T-helper 22 cell (primary cell): ENCODE measurements at places on chromosomes 7 and 10.

- no peak for DNase-seq
Observed at GRCh38 chr10:94002156-94002555, 8.4 kb downstream of the PLCE1 start.

DNA sequence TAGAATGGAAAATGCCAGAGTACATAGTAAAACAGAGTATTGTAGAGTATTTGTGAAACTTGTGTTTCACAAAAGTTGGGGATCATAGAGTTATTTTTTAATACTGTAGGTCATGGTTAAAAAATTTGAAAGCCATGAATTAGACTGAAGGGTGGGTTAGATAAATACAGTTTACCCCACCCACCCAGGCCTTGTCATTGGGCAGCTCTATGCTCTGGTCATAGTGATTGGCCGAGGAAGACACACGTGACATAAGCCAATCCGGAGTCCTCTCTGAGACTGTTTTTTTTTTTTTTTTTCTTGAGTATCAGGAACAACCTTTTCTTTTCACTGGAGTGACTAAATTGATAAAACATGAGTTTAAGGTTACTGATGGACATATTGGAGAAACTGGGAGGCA lies 33.3 kb upstream of the ORC5 start:
- DNase-seq = no peak

GRCh38 chr10:93028883-93029282 lies 31.7 kb upstream of the CYP26C1 start:
- no peak for DNase-seq

GRCh38 chr7:69609541-69610373 lies 11.5 kb downstream of the AUTS2 start:
- no peak for DNase-seq

- no peak for DNase-seq
Observed at GRCh38 chr7:132446260-132446659, 130.0 kb downstream of the PLXNA4 start.

- DNase-seq = no peak
Observed at GRCh38 chr10:987620-987869, 689 bp upstream of the GTPBP4 start.

GRCh38 chr7:156854654-156855053 lies 38.3 kb downstream of the LMBR1 start:
- DNase-seq = no peak

DNA sequence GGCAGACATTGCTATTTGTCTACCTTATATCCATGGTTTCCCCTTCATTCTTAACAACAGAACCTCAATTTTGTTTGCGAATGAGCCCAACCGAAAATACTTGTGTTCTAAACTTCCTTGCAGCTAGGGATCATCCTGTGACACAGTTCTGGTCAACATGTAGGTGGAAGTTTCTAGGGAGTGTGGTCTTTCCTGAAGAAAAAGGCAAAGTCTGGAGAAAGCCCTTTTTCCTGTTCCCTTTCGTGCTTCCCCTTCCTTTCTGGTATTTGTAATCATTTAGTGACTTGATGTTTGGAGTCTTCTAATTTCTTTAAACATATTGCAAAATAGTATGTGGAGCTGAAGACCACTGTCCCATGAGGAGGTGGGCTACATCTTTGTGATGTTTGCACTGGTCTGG lies 2.9 kb upstream of the IFRD1 start:
- DNase-seq = no peak

DNA sequence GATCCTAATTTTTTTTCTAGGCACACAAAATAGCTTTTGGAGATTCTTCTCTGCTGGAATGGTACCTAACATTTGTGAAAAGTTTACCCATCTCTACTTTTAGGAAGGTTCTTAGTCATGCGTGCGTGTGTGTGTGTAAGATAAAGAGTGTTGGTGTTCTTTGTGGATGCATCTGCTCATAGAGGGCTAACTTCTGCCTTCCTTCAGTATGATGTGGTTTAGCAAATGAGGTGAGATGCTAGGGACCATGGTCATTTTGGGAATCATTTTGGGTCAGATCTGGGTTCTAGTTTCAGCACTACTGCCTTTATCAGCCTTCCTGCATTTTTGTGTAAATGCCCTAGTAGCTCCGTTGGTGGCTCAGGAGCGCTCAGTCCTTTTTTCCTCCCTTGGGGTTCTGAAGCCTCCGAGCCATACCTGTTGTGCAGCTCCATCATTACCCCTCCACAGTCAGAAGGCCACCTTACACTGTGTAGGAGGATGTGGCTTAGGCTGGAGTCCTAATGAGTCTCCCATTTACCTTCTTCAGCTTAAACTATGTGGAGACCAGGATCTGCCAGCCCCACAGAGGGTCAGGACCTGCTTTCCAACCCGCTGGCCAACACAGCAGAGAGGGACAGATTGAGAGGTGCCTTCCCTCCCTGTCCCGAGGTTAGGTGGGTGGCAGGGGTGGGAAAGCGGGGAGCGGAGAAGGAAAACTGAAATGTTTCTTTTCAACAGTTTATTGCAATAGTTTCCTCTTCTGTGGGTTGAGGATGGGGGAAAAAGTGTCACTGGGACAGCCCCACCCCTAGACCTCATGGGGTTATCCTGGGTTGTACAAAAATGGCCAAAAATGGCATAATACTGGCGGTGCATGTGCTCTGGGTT lies 31.2 kb downstream of the TSPAN14 start:
- no peak for DNase-seq

DNA sequence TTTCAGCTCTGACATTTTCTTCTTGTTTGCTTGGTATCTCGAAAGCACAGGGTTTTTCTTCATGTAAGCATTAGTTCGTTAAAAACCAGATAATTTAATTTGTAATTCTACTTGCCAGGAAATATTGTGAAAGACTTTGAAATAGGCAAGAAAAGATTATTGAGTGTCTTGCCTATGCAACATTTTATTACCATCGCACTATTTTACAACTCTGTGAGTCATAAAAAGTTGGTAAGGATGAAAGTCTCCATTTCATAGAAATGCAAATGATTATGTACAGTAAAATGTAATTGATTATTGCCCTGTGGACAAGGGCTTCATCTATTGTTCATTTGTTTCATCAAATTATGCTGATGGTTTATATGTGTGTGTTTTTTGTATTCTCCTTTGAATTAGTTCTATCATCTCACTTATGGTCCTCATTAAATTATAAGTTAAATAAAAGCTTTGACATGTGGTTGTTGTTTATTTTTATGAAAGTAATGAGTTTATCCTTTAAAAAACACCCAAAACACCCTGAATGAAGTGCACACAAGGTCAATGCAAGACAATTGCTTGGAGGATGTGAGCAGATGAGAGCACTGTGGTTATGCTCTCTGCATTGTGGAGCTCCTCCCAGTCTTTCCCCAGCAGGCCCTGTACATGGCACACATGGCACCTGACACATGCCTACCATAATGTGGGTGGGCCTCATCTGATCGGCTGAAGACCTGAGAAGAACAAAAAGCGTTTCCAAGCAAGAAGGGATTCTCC lies 230.8 kb downstream of the CXCL12 start:
- DNase-seq = no peak

- DNase-seq = no peak
Observed at GRCh38 chr10:91495402-91495801, 85.3 kb downstream of the HECTD2 start.

GRCh38 chr7:131011976-131012375 lies 278.0 kb upstream of the KLF14 start:
- no peak for DNase-seq

- no peak for DNase-seq
Observed at GRCh38 chr10:122264436-122264835, 6.7 kb upstream of the BTBD16 start.

DNA sequence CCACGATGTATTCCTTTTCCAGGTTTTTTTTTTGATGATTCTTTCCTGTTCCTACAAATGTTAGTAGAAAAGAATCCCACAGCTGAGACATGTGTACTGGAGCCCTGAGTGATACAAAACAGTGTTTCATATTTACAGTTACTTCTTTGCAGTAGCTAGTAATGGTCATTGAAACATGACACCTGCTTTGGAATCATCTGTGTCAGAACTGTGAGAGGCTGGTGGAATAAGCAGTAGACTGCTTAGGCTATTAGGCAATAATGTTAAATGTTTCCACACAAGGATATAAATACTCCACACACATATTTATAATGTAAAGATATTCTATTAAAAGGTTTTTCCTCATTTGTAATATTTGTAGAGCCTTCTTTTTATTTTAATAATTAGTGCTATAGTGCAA lies 394.0 kb downstream of the THSD7A start:
- DNase-seq = no peak

GRCh38 chr7:2641406-2642393 lies 9.9 kb downstream of the TTYH3 start:
- DNase-seq = no peak

GRCh38 chr7:159114096-159114495 lies 30.6 kb downstream of the VIPR2 start:
- no peak for DNase-seq

DNA sequence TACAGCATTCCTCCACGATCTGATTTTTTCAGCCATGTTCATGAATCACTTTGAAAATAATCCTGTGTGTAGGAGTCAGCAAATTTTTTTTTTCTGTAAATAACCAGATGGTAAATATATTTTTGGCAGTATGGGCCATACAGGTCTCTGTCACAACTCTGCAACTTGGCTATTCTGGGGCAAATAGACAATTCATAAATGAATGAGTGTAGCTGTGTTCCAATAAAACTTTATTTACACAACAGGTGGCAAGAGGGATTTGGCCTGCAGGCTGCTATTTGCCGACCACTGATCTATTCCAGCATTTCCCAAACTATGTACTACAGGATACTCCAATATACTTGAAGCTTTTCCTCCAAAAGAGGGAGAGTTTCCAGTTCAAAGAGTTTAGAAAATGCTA lies 78.7 kb upstream of the SVIL start:
- DNase-seq = no peak

DNA sequence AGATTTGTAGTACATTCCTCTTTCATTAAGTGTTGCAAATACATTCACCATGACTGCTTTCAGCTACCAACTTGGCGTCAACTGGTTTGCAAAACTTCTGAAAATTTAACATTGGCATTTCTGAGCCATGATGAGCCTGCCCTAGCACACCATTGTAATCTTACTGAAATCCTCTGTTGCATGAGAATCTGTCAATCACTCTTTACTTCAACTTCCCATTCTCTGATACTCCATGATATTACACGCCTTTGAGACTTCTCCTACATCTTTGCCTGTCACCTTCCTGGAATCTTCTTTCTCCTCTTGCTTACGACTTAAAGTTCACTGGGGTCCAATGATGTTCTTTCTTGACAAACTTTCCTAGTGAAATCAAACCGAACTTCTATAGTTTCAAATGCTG lies 32.2 kb downstream of the EBLN1 start:
- no peak for DNase-seq
